ENCODE measurements at places on chromosomes 6 and 20. TPM values are rescaled to one million over a fixed set of nuclear protein-coding genes. Genes with fewer than 3 reads are reported as not detected.

The PTGIS gene
- total RNA-seq = 61.3 TPM

DNA sequence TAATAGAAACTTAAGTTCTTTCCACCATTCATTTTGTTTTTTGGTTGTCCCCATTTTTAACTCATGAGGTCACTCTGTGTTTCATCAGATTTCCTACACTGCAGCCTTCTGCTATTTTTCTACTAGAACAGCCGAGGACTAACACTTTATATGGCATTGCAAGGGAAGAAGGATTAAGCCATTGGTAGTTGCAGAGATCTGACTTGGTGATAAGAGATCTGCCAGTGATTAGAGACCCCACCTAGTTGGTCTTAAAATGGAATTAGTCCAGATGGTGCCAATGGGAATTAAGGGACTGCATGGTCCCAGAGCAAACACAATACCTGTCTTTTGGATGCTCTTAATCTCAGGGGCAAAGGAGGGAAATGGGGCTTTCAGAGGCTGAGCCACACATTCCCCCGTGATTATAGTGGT, 125.5 kb upstream of the TMEM170B start:
- H3K4me1 ChIP-seq = no peaks in the 10 kb centered on the region
- no peak overlapping the region for H3K4me3 ChIP-seq
- H3K36me3 ChIP-seq = no peaks in the 10 kb centered on the region
- H3K27ac ChIP-seq = no peak overlapping the region
- H3K27me3 ChIP-seq = no peaks in the 10 kb centered on the region

GRCh38 chr20:40462566-40462965, 226.5 kb downstream of the MAFB start:
- DNase-seq = no peak
- no peaks in the 10 kb centered on the region for H3K36me3 ChIP-seq
- no peak overlapping the region for H3K27ac ChIP-seq
- H3K4me3 ChIP-seq = no peak overlapping the region
- H3K4me1 ChIP-seq = no peaks in the 10 kb centered on the region

The GSTA2 gene
- not detected for total RNA-seq

- no peaks in the 10 kb centered on the region for H3K27me3 ChIP-seq
- no peak overlapping the region for H3K27ac ChIP-seq
- no peak overlapping the region for H3K4me3 ChIP-seq
- no peak for DNase-seq
Measured at GRCh38 chr6:133447924-133448323, 206.8 kb downstream of the EYA4 start.

The MYCT1 gene
- total RNA-seq = 21.3 TPM

The OR12D3 gene
- total RNA-seq = not detected

The ZC2HC1B gene
- total RNA-seq = not detected

GRCh38 chr6:162621246-162621645, 106.3 kb downstream of the PRKN start:
- H3K27me3 ChIP-seq = no peaks in the 10 kb centered on the region
- no peak overlapping the region for H3K27ac ChIP-seq
- H3K4me3 ChIP-seq = no peak overlapping the region
- H3K4me1 ChIP-seq = no peaks in the 10 kb centered on the region
- no peaks in the 10 kb centered on the region for H3K36me3 ChIP-seq

DNA sequence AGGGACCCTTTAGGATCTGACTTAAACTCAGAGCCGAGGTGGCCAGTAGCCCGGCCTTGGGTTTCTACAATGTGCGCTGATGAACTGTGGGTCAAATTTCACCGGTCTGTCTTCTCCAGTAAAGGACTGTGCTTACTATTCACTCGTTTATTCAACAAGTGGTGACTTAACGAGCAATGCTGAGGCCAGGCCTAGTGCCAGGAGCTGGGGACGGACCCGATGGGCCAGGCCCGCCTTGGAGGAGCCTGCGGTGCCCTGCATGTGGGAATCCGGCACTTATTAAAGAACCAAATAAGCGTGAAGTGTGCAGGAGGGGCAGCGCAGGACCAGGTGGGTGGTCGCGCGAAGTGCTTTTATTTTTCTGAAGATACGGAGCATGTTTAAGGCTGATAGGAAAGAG, 24.0 kb downstream of the CTCFL start:
- H3K27me3 ChIP-seq = peaks cover 24% of the 10 kb centered on the region
- no peaks in the 10 kb centered on the region for H3K4me1 ChIP-seq
- no peaks in the 10 kb centered on the region for H3K36me3 ChIP-seq
- DNase-seq = no peak
- no peak overlapping the region for H3K27ac ChIP-seq

GRCh38 chr6:133376743-133377142, 135.6 kb downstream of the EYA4 start:
- no peaks in the 10 kb centered on the region for H3K4me1 ChIP-seq
- H3K4me3 ChIP-seq = no peak overlapping the region
- no peaks in the 10 kb centered on the region for H3K36me3 ChIP-seq
- no peak overlapping the region for H3K27ac ChIP-seq

DNA sequence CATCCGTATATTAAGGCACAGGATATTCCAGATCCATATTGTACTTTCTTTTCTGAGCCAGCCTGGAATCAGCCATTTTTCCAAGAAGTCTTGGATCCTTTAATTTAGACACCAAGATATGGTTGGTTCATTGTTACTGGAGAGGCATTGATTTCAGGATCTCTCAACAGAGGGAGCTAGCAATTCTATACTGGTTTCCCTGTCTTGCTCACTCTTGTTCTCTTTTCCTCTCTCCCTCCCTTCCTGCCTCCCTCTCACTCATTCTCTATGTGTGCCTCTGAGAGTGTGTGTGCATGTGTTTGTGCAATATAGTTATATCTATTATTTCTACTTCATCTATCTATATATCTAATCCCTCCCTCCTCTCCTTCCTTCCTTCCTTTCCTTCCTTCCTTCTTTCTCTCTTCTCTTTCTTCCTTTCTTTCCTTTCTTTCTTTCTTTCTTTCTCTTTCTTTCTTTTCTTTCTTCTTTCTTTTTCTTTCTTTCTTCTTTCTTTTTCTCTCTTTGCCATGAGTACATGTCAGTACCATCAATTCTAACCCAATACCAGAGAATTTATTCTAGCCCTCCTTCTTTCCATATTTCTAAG, 299.1 kb downstream of the EPHA7 start:
- H3K4me1 ChIP-seq = no peaks in the 10 kb centered on the region
- no peak for DNase-seq
- no peak overlapping the region for H3K27ac ChIP-seq
- no peaks in the 10 kb centered on the region for H3K36me3 ChIP-seq

GRCh38 chr6:154404791-154405400, 48.3 kb upstream of the IPCEF1 start:
- peaks cover 37% of the 10 kb centered on the region for H3K4me1 ChIP-seq
- no peaks in the 10 kb centered on the region for H3K36me3 ChIP-seq
- no peak overlapping the region for H3K27ac ChIP-seq
- H3K4me3 ChIP-seq = no peak overlapping the region
- no peak for DNase-seq

DNA sequence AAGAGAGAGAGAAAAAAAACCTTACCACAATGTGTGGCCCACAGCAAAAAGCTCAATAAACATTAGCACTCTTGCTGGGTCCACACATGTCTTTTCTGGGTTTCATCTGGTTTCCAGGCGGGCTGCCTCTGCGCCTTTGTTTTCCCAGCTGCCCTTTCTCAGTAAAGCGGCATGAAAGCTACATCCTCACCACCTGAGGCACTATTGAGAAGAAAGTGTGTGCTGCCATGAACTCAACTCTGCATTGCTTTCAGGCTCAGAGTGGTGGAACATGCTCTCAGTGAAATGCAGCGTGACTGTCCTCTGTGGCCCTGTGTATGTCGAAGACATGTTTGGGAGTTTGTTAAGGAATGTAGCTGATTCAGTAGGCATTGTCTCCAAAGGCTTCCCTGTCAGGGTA, 102.3 kb downstream of the LYRM2 start:
- no peak overlapping the region for H3K4me3 ChIP-seq
- H3K27me3 ChIP-seq = no peaks in the 10 kb centered on the region
- H3K4me1 ChIP-seq = no peaks in the 10 kb centered on the region
- H3K36me3 ChIP-seq = no peaks in the 10 kb centered on the region
- no peak for DNase-seq

GRCh38 chr6:101398716-101399615, 5.5 kb downstream of the GRIK2 start:
- H3K4me3 ChIP-seq = no peak overlapping the region
- no peaks in the 10 kb centered on the region for H3K27me3 ChIP-seq
- H3K27ac ChIP-seq = no peak overlapping the region
- no peak for DNase-seq
- H3K36me3 ChIP-seq = no peaks in the 10 kb centered on the region
- peaks cover 18% of the 10 kb centered on the region for H3K4me1 ChIP-seq

DNA sequence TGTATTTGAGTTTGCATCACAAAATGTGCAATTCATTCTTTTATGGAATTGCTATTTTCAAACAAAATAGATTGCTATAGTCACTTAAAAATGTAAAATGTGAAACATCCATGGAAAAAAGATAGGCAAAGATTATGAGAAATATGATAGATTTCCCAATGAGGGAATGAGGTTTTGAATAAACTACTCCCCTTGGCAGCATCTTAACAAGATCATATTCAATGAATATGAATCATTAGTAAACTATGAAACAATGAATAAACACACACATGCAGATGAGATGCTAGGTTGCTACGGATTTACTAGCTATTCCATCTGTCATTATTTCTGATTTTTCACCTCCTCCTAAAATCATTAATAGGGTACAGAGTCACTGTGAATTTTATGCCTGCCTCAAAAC, 401.8 kb downstream of the PHF3 start:
- no peaks in the 10 kb centered on the region for H3K36me3 ChIP-seq
- H3K27ac ChIP-seq = no peak overlapping the region
- H3K4me3 ChIP-seq = no peak overlapping the region
- no peaks in the 10 kb centered on the region for H3K4me1 ChIP-seq

GRCh38 chr6:53896196-53896595, 101.4 kb downstream of the LRRC1 start:
- no peak overlapping the region for H3K27ac ChIP-seq
- DNase-seq = no peak
- no peak overlapping the region for H3K4me3 ChIP-seq
- H3K27me3 ChIP-seq = no peaks in the 10 kb centered on the region
- no peaks in the 10 kb centered on the region for H3K4me1 ChIP-seq

- no peak for DNase-seq
- H3K4me3 ChIP-seq = no peak overlapping the region
- H3K27me3 ChIP-seq = no peaks in the 10 kb centered on the region
- H3K36me3 ChIP-seq = no peaks in the 10 kb centered on the region
Measured at GRCh38 chr6:170063851-170064602, 226.9 kb downstream of the DLL1 start.

- no peaks in the 10 kb centered on the region for H3K4me1 ChIP-seq
- no peak for DNase-seq
- H3K27ac ChIP-seq = no peak overlapping the region
- H3K36me3 ChIP-seq = no peaks in the 10 kb centered on the region
Measured at GRCh38 chr6:42337985-42338743, 113.6 kb downstream of the TRERF1 start.

GRCh38 chr6:131122007-131122406, 13.3 kb upstream of the AKAP7 start:
- no peaks in the 10 kb centered on the region for H3K36me3 ChIP-seq
- no peaks in the 10 kb centered on the region for H3K27me3 ChIP-seq
- no peak overlapping the region for H3K4me3 ChIP-seq

- no peaks in the 10 kb centered on the region for H3K4me1 ChIP-seq
- no peaks in the 10 kb centered on the region for H3K27me3 ChIP-seq
- no peak overlapping the region for H3K4me3 ChIP-seq
- H3K36me3 ChIP-seq = no peaks in the 10 kb centered on the region
- no peak overlapping the region for H3K27ac ChIP-seq
- no peak for DNase-seq
Measured at GRCh38 chr20:33744773-33745385, 13.1 kb downstream of the ZNF341 start.

GRCh38 chr6:113976806-113977205, 5.9 kb upstream of the HDAC2 start:
- no peaks in the 10 kb centered on the region for H3K36me3 ChIP-seq
- no peak overlapping the region for H3K27ac ChIP-seq
- no peak for DNase-seq
- no peak overlapping the region for H3K4me3 ChIP-seq
- H3K27me3 ChIP-seq = no peaks in the 10 kb centered on the region

GRCh38 chr6:46323312-46323965, 152.7 kb upstream of the ENPP5 start:
- H3K4me3 ChIP-seq = no peak overlapping the region
- H3K27ac ChIP-seq = no peak overlapping the region
- no peaks in the 10 kb centered on the region for H3K27me3 ChIP-seq
- no peaks in the 10 kb centered on the region for H3K36me3 ChIP-seq
- no peaks in the 10 kb centered on the region for H3K4me1 ChIP-seq

The ANKEF1 gene
- total RNA-seq = 1.9 TPM

The APOBEC2 gene
- total RNA-seq = not detected

The PRDM1 gene
- 2.1 TPM for total RNA-seq

DNA sequence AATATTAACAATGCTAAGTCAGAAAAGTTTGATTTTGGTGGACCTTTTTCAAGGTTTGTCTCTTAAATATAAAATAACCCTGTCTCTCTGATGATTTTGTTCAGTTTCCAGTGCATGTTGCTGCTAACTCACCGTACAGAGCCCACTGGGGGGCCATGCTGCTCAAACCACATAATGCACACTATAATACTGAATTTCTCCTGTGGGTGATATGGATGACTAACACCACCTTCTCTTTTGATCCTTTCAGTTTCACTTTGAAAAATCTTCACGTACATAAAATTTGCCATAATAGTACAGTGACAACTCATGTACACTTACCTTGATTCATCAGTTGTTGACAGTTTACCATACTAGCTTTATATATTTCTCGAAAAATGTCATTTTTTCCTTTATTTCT, 506.6 kb upstream of the MAN1A1 start:
- H3K4me1 ChIP-seq = no peaks in the 10 kb centered on the region
- H3K27me3 ChIP-seq = no peaks in the 10 kb centered on the region
- no peak for DNase-seq
- no peaks in the 10 kb centered on the region for H3K36me3 ChIP-seq

DNA sequence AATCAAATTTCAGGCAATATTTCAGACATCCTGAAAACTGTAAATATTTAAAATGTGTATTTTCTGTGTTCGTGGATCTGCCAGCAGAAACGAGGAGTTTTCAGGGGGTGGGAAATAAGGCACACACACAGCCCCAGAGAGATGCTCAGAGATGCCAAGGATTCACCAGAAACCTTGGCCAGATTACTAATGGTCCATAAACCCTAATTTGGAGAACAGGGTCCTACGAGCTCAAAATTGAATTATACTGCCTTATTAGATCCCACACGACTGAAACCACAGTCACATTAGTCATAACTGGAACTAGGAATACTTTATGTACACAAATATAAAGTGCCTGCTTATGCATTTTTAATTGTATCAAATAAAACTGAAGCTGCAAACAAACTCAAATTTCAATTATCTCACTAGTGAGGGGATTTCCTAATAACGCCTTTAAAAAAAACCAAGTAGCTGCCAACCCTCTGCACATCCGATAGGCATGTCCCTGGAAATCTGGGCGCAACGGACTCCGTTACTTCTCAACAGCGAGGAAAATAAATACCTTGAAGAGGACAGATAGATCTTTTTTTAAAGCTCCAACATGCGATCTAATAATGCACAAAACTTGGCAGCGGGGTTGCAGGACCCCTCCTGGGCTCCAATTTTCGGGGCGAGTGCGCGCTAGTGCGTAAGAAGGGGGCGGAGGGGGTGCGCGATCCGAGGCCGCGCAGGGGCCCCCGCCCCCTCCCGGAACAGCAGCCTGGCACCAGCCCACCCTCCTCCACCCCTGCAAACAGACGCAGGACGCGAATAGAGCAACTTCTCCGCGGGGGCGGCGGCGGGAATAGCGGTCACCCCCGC, 897 bp downstream of the CHD6 start:
- H3K27ac ChIP-seq = peak overlapping the region; percentile 2
- peaks cover 48% of the 10 kb centered on the region for H3K4me1 ChIP-seq
- H3K27me3 ChIP-seq = no peaks in the 10 kb centered on the region
- peak overlapping the region; percentile 65 for H3K4me3 ChIP-seq

The TPBG gene
- total RNA-seq = 15.9 TPM

The SGK2 gene
- total RNA-seq = 1.5 TPM

GRCh38 chr6:119129148-119129967, 50.9 kb upstream of the FAM184A start:
- H3K4me1 ChIP-seq = peaks cover 13% of the 10 kb centered on the region
- no peaks in the 10 kb centered on the region for H3K27me3 ChIP-seq

All from tibial nerve (tissue), 4 donors.